ENCODE measurements at places on chromosomes 2 and 18. TPM values are rescaled to one million over a fixed set of nuclear protein-coding genes. Genes with fewer than 3 reads are reported as not detected.

DNA sequence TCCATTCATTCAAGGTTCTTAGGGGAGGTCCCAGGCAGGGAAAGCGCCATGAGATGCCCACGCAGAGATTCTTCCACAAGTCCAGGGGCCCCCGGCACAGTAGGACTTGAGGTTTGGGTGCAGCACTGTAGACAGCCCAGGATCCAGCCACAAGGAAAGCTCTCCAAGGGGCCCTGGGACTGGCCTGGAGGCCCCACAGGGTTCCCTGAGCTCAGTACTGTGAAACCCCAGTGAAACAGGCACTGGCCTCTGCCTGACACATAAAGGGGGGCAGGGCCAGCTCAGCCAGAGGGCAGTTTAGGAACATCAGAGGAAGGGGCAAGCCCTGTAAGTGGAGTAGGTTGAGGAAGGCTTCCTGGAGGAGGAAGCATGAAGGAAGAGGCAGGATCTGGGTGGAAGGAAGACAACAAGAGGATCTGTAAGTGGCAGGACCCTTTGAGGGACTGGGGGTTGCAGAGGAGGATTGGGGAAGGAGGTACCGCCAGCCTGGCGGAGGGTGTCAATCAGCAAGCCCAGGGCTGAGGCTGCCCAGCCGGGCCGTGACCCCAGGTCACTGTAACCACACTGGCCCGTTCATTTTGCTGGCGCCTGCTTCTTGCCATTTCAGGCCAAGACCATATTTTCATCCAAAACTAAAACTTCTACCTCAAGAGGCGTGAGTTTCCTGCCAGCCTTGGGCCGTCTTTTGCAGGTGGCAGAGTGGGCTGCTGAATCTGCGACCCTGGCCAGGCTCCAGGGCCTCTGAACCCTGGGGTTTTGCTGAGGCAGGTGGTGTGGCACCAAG, 175.2 kb downstream of the SMAD7 start:
- DNase-seq, result no peak

- DNase-seq, result no peak
These were observed 196.9 kb downstream of the INO80D start for GRCh38 chr2:205889114-205889513.

The GPC1 gene
- total RNA-seq, result 63.6 TPM

- peak; percentile 86 for DNase-seq
These were observed 3.2 kb downstream of the WBP1 start for GRCh38 chr2:74461187-74462053.

- no peak for DNase-seq
These were observed 529.7 kb downstream of the SATB2 start for GRCh38 chr2:198928026-198928425.

DNA sequence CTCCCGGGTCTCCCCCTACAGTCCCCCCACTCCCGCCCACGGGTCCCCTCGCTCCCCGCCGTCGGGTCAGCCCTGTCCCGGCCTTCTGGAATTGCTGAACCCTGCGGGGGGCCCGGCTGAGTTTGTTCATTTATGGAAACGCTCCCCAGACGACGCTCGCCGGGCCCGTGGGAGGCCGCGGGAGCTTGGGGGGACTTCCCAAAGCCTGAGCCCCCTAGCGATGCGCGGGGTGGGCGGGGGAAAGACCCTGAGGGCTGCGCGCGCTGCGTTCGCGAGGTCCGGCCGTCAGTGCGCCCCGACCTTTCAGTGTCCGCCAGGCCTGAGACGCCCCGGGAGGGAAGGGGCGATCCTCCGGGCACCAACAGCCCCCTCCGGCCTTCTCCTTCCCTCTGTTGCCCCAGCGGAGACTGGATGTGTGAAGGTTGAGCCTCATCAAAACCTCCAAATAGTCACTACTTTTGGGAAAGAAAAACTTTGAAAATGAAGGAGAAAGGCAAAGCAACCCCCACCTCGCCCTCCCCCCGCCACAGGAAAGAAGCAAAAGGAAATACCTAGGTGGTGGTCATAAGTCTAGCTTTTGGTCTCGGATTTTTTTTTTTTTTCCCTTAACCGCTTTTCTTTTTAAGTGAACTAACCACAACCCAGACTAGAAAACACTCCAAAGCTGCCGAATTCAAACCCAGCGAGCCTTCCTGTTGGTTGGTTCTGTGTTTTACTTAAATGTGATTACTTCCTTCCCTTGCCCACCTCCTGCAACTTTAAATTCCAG, 509 bp upstream of the CYS1 start:
- peak; percentile 65 for DNase-seq

DNA sequence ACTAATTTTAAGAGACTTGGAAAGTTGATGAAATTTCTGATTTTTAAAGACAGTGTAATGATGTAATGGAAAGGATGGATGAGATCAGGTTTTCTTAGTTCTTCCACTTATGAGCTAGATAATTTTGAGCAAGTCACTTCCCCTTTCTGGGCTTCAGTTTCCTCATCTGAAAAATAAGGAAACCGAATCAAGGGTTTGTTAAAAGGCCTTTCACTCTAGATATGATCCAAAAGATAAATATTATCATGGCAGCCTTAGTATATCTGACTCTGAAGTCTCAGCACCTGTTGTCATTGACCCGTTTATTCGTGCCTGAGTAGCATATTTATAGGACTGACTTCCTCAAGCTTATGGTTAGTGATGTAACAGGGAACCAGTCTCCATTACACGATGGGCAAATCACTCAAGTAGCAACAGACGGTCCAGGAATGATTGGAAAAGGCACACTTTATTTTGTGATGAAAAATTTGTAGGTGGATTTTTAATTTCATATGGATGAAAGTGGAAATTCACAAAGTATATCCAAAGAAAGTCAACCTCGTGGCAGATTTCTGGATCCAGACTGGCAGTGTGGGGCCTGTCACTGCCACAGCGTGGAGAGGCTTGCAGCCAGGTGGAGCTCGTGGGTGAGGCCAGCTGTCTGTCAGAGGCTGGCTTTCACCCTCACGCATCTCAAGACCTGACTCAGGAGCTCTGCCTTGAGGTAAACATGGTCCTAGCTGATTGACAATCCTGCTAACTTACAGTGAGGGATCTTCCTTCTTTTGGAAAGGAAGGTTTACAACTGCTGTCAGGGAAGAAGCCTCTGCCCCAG, 137.9 kb upstream of the CXCR4 start:
- no peak for DNase-seq

The OTOF gene
- total RNA-seq, result 1.1 TPM

- peak; percentile 95 for DNase-seq
These were observed at the start of gene EGR4 for GRCh38 chr2:73293534-73294171. Gene EGR4 (minus strand): TSS chr2:73293548. CDS start chr2:73293317, 231 bp downstream.

The C2orf80 gene
- 0.55 TPM for total RNA-seq

DNA sequence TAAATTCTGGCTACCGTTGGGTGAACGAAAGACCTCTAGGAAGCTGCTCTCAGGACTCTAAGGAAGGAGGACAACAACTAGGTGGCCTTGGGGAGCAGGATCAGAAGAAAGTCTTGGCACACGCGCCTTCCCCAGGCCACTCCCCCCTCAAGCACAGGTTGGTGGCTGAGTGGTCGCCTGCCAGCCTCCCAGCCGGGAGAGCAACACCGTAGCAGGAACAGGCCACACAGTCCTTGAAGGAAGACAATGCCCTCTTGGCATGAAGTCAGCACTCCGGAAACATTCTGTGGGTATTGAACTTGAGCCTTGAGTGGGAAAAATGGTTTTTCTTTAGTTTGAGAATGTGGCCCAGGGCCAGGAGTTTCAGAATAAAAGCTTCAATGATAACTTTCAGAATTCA, 87.4 kb upstream of the AGAP1 start:
- no peak for DNase-seq

- DNase-seq, result no peak
These were observed 48.3 kb downstream of the CCDC88A start for GRCh38 chr2:55371376-55371775.

Data from endodermal cell (in vitro differentiated cells).